ENCODE measurements at places on chromosomes 4 and X.

- DNase-seq, result no peak
Measured at GRCh38 chrX:53595266-53595810, 91.2 kb downstream of the HUWE1 start.

- no peak for DNase-seq
Measured at GRCh38 chr4:67779631-67780030, 25.4 kb upstream of the GNRHR start.

DNA sequence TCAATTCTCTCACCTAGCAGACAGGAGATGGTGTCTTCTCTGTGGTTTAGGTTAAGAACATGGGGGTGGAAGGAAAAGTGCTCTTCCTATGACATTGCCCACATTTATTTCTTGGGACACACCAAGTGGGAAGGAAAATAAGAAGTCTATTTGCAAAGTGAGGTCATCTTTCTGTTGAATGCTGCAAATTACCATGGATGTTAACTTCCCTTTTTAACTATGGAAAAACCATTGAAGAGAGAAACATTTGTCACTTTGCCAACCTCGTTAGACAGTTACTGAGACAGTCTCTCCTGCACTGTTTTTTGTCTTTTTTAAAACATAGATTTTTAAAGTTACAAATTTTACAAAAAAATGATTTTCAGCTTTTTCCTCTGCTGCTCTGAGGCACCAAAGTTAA lies 72.8 kb upstream of the BEND4 start:
- no peak for DNase-seq

DNA sequence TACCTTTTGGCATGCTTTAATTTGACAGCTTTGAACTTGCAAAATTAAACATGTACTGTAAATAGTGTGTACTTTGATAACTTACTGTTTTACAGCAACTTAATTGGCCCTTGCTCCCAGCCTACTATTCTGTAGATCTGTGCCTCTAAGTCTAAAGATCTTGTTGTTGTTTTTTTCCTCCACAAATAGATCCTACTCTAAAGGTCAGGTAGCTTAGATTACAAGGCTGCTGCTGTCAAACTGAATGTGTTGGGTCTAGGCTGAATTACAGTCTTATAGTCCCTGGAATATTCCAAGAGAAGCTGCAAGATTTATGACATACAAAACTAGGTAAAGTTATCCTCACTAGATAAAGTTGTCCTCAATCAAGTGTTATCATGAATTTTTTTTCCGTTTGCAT lies 18.7 kb downstream of the DIAPH2 start:
- no peak for DNase-seq

GRCh38 chr4:14650127-14650526 lies 352.2 kb upstream of the CPEB2 start:
- DNase-seq, result no peak

GRCh38 chr4:166422475-166422874 lies 549.4 kb downstream of the TLL1 start:
- no peak for DNase-seq

All from cortex of kidney (tissue), 1 donor.